ENCODE measurements at places on chromosomes 7 and 10. TPM values are rescaled to one million over a fixed set of nuclear protein-coding genes. Genes with fewer than 3 reads are reported as not detected.

SFTPA2 gene
- not detected for total RNA-seq

- DNase-seq, result no peak
These were observed 282.4 kb downstream of the HPSE2 start for GRCh38 chr10:98953251-98953650.

UTF1 gene
- total RNA-seq, result not detected

- peak; percentile 87 for DNase-seq
These were observed 48.3 kb downstream of the ZNF783 start for GRCh38 chr7:149310113-149310836.

GRCh38 chr7:140009735-140010134, 53.0 kb downstream of the PARP12 start:
- DNase-seq, result no peak

DNA sequence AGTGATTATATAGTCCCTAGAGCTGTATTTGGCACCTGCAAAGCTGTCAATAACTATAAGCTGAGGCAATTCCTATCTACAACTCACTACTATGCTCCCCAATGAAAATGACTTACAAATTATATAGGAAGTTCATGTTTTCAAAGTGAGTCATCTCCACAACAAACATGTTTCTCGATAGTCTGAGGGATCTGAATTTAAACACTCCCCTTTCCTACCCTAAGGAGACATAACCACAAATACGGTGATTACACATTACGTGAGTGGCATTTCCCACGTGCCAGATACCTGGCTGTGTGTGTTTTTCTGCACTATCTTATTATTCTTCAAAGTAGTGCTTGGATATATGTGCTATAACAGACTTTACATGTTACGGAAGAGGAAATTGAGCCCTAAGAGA, 122.5 kb upstream of the C1QL3 start:
- peak; percentile 80 for DNase-seq

DNA sequence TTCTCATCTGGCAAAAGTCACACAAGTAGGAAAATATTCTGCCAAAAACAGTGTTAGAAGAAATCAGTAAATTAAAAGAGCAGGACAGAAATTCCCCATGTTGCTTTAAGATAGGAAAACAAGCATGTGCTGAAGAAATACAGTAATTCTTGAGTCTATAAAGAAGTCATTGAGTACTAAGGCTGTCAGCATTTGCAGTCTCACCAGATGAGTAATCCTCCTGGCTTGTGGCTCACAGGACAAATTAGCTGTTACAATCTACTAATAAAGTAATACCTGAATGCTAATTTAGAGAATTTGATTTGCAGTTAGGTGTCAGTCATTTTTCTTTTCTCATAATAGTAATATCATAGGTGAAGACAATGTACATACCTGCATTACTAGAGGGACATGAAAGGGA, 1158.9 kb upstream of the CELF2 start:
- DNase-seq, result no peak

GRCh38 chr10:58341947-58342346, 7.1 kb downstream of the UBE2D1 start:
- DNase-seq, result no peak

DNA sequence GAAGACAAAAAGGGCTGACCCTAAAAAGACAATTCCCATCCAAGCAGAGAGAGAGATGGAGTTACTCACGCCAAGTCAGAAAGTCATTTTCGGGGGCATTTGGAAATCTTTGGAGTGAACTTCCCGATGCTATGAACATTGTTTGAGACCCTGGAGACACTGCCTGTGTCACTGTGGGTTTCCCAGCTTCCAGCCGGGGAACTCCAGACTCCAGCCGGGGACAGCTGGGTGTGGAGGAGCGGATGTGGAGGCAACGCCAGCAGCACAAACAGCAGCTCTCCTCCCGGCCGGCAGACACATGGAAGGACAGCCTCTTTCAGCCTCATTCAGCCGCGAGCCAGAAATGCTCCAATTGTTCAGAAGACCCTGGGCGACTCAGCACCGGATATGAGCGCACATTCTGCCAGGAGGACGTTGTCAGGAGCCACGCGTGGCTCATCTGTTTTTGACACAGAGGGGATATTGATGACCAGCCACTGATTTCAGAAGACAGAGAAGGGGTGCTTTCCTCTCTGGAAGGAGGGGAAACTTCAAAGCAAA, 97.6 kb downstream of the PRPF18 start:
- DNase-seq, result no peak

DNA sequence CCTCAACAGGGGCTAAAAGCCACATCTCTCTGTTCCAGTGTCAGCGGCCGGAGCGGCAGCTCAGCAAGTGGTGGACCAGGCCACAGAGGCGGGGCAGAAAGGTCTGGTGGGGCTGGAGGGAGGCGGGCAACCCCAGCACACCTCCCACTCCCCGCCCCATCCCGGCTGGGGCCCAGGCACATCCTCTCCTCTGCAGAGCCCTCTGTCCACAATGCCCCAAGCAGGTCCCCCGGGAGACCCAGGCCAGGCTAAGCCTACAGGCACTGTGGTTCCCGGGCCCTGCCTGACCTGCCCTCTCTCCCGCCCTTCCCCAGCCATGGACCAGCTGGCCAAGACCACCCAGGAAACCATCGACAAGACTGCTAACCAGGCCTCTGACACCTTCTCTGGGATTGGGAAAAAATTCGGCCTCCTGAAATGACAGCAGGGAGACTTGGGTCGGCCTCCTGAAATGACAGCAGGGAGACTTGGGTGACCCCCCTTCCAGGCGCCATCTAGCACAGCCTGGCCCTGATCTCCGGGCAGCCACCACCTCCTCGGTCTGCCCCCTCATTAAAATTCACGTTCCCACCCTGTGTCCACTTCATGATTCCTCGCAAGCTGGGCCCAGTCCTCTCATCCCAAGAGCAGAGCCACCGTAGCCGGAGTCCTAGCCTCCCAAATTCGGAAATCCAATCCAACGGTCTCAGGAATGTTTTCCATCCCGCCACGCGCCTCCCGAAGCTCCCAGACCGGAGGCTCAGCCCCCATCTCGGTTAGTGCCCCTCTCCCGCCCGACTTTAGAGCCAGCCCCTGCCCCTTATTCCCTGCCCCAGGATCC, 2.1 kb downstream of the ADIRF start:
- no peak for DNase-seq

DNA sequence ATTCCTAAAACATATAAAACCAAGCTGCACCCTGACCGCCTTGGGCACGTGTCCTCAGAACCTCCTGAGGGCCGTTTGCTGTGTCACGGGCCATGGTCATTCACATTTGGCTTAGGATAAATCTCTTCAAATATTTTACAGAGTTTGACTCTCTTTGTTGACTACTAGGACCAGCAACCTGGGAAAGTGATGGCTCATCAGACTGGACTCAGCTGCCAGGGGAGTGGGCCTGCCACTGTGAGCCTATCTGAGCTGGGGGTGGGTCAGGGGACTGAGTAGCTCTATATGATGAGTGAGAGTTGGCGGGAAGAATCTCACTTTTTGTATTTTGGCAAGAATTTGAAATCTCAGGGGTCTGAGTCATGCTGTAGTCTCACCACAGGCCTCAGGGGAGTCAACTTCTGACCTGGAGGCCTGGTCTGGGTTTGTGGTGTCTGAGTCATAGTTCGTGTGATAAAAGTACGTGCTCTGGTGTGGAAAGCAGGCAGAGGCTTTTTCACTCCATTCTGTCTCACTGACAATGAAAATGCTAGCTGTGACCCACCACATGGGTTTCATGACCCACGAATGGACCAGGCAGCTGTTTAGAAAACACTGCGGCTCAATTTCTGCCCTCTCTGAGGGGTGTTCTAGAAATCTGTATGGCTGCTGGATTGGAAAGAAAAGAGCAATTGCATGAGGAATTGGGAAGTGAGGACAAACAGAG, 4.2 kb upstream of the UPP1 start:
- peak; percentile 89 for DNase-seq

- DNase-seq, result no peak
These were observed 703.2 kb upstream of the LRRN3 start for GRCh38 chr7:110387689-110388088.

TACC2 gene
- total RNA-seq, result 21.1 TPM

- DNase-seq, result no peak
These were observed 181.9 kb upstream of the ANKRD30A start for GRCh38 chr10:36943544-36943943.

- DNase-seq, result no peak
These were observed 179.3 kb downstream of the ARHGAP12 start for GRCh38 chr10:31749301-31749700.

Data from foreskin keratinocyte (primary cell).